ENCODE measurements at places on chromosomes 1 and 21.

DNA sequence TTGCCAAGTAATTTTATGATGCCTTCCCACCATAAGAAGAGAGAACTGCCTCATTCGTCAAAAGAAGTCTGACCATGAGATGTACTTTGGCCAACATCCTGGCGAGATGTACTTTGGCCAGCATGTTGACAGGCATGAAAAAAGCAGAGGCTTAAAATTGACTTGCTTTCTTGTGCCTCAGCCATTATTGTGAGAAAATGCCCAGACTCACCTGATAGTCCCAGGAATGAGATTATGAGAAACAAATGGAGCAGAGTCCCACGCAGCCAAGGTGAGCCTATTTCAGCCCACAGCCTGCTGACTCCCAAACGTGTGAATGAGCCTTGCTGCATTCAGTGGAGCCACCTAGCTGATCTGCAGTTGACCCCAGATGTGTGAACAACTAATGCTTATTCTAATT, 43.5 kb upstream of the ZNF644 start:
- no peak for DNase-seq

- no peak for DNase-seq
Measured at GRCh38 chr21:32307706-32308105, 9.1 kb downstream of the MRAP start.

DNA sequence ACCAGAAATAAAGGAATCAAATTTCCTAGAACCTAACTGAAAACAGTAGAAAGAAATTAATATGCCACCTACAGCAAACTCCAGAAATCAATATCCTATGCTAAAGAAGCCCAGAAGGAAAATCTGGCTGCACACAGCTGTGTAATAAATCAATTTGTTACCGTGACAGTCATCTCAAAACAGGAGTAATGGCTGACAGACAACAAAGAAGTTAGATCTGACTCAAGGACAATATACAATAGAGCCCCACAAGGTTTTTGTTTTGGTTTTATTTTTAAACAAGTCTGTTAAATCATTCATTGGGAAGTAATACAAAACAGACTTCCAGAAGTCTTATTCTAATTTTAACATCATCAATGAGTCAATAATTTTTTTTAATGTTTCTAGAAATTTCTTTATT, 168.4 kb downstream of the RERE start:
- no peak for DNase-seq

DNA sequence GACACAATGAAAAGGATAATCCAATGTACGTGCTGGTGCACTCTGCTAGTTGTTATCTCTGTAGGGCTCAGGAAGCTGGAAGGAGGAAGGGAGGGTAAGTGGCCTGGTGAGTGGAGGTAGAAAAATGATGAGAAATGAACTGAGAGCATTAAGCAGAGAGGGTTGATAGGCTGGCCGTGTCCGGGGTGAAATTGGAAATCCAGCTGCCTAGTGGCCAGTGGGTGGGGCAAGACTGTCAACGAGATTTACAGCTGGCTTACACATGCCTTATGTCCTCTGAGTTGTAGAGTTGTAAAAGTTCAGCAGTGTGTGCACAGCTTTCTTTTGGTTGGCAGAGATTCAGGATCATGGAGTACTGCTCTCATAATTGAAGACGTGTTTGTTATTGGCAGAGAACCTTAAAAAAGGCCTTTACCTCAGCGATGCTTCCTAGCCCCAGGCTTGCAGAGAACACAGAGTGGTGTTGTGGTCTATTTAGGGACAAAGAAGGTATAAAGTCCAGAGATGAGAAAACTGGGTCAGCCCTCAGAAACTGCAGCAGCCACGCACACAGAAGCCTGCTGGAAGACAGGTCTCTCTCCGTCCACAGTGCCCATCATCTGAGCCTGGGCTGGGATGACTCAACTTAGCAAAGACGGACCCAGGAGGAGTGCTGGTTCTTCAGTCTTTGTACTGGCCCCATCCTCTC, 132.4 kb downstream of the EDEM3 start:
- no peak for DNase-seq

All from NCI-H2107 (cell line).